Stimulated activated CD4-positive, alpha-beta T cell treated with anti-CD3 and anti-CD28 coated beads, Interleukin-1b, Interleukin-23, amount 100 ng/mL, for 4 hours (primary cell): ENCODE measurements at places on chromosomes 3 and 15.
A peak's percentile ranks its signal among the peaks of the same experiment; 100 is the strongest.

GRCh38 chr3:158100681-158101080, 5.5 kb downstream of the SHOX2 start:
- no peak for DNase-seq

GRCh38 chr3:13380971-13381370, 39.2 kb downstream of the NUP210 start:
- DNase-seq = no peak

- peak; percentile 1 for DNase-seq
Observed at GRCh38 chr3:85576091-85576690, 617.4 kb downstream of the CADM2 start.

DNA sequence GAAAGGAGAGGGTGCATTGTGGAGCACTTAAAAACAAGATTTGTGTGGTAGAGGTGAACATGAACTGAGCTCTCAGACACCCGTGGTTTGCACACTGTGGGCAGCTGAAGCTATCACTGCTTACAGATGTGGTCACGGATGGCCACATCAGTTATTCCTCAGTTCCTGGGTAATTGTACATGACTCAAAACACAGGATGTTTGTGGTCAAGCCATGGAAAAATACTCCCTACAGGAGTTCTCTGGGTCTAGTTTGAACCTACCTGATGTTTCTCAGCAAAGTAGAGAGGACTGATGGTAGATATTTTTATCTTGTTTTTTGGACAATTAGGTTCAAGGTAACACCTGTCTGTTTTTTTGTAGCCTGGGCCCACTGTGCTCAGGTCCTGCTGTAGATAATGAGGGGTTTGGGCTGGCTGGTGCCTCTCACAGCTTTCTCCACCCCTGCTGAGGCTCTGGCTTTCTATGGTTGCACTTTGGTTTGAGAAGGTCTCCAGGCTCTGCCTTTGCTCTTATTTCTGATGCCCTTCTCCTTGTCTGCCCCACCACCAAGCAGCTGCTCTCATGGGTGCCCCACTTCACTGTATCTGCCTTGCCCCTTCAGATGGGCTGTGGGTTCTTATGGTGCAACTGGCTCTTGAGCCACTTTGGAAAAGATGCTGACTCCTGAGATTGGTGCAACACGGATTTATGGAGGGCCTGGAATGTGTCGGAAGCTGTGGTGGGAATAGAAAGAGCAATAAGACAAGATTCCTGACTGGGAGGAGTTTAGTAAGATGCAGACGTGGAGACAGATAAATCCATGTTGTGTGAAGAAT, 40.1 kb downstream of the CDCP1 start:
- peak; percentile 43 for DNase-seq

- DNase-seq = no peak
Observed at GRCh38 chr3:186162221-186162620, 53.3 kb upstream of the ETV5 start.

DNA sequence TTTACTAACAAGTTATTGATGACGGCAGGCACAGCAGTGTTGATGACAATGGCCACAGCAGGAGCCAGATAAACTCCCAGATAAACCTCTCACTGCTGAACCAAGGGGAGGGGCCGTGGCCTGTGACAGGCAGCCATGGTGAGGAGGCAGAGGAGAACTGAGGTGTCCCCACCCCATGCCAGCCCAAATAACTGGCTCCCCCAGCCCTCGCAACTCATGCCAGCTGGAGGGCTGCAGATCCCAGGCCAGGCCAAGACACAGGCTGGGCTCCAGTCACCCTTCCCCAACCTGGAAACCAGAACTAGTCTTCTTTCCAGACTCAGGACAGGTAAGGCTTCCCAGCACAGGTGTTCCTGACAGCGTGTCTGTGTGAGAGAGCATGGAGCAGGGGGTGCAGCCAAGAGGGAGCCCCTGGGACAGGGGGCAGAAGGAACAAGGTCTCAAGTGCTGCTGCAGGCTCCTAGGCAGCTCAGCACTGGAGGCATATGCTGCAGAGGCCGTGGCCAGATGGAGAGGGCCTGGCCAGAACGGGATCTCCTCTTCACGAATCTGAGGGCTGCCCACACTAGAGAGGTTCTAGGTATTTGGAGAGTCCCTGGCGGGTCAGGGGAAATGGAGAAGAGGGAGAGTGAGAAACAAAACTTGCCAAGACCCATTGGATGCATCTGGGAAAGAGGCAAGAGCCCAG, 15.9 kb downstream of the PLA2G4F start:
- no peak for DNase-seq
